NCI-H2081 treated with DMSO at 0.1 percent for 48 hours (cell line): ENCODE measurements at places on chromosomes 5 and 9.

- DNase-seq: no peak
Observed at GRCh38 chr5:13143630-13144029, 800.9 kb downstream of the DNAH5 start.

DNA sequence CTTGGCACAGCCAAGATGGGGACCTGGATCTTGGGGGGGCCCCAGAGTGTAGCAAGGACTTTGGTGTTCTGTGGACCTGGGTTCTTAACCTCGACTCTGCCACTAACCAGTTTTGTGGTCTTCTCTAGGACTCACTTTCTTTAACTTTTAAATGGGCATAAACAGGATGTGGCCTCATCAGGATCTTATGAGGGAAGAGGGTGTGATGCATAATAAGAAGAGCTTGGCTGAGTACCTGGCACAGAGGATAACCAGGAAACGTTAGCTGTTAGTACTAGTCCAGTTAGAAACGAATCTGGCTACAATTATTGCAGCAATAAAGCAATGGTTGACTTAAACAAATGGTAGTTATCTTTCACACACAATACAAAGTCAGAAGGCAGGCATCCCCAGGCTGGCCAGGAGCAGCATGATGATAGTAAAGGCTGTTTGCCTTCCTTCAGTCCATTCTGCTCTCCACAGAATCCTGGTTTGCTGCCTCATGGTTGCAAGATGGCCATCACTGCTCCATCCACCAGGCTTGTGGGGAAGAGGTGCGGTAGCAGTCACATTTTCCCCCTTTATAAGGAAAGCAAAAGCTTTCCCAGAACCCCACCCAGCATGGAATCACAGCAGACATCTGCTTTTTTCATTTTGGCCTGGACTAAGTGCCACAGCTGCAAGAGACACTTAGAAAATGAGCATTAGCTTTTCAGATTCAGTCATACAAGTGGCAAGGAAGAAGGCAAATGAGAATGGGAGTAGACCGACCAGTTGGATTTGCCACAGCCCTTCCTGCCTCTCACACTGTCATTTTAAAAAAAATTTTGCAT, 225.0 kb downstream of the AOPEP start:
- DNase-seq: no peak

DNA sequence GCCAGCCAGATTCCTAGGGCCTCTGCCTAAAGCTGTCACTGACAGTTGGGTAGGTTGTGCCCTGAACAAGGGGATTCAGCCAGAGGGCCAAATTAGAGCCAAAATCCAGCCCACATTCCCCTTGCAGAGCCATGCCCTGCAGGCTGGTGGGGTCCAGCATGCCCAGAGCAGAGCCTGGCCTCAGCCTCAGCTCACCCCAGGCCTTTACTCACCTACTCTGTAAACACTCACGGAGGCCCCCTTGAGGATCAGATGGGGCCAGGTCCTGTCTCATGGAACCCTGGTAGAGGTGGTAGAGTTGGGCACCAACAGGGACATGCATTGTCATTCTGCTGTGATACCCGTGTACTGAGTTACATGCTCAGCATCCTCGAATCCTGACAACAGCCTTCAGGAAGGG, 74.9 kb downstream of the LMX1B start:
- DNase-seq: no peak

DNA sequence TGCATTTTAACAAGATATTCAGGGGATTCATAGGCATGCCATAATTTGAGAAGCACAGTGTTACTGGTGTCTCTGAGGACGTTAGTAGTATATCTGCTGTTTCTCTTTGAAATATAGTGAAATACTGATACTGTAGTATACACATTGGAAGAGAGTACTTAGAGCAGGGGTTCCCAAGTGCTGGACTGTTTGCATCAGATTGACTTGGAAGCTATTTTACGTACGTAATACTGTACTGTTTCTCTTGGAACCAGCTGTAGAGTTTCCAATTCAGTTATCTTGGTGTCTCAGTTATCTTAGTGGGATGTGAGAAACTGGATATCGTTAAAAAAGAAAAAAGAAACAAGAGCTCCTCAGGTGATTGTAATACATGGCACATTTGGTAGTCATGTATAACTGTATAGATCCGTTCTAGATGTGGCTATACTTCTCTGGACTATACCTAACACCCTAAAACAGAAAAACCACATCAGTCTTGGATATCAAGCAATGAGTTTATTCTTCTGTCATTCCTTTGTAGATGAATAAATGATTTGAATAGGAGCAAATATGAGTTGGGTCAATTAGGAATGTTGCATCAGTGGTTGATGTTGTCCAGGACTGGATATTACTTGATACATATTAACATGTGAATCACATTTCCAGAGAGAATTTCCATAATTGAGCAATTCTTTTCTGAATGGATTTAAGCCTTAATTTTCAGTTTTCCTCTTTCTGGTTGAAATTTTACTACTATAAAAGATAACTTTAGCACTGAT, 33.4 kb downstream of the PRRC1 start:
- DNase-seq: no peak

DNA sequence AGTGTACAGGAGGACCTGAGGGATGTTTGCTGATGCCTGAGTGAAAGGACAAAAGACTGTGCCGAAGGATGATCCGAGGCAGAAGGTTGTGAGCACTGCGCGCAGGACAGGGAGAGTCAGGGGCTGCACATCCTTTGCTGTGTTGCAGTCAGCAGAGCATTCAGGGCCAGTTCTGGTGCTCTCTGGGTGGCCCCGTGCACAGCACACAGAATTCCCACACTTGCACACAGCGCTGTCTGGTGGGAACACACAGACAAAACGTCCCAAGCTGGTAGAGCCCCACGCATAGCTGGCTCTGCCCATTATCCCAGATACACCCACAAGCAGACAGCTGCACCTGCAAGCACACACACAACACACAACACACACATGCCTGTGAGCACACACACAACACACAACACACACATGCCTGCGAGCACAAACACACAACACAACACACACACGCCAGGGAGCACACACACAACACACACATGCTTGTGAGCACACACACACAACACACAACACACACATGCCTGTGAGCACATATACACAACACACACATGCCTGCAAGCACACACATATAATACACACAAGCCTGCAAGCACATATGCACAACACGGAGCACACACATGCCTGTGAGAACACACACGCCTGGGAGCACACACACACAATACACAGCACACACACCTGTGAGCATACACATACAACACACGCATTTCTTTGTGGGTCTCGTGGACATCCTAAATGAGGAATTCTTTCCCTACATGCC, 74.4 kb downstream of the FGF18 start:
- no peak for DNase-seq

DNA sequence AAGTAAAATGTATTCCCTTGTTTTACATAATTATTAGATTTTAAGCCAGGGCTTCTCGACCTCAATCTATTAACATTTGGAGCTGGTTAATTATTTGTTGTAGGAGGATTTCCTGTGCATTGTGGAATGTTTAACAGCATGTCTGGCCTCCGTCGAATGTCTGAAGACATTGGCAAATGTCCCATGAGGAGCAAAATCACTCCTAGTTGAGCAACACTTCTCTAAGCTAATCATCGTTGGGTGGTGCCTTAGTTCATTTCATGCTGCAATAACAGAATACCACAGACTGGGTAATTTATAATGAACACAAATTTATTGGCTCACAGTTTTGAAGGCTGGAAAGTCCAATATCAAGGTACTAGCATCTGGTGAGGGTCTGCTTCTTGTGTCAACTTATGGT, 13.4 kb upstream of the VPS13A start:
- DNase-seq: no peak

DNA sequence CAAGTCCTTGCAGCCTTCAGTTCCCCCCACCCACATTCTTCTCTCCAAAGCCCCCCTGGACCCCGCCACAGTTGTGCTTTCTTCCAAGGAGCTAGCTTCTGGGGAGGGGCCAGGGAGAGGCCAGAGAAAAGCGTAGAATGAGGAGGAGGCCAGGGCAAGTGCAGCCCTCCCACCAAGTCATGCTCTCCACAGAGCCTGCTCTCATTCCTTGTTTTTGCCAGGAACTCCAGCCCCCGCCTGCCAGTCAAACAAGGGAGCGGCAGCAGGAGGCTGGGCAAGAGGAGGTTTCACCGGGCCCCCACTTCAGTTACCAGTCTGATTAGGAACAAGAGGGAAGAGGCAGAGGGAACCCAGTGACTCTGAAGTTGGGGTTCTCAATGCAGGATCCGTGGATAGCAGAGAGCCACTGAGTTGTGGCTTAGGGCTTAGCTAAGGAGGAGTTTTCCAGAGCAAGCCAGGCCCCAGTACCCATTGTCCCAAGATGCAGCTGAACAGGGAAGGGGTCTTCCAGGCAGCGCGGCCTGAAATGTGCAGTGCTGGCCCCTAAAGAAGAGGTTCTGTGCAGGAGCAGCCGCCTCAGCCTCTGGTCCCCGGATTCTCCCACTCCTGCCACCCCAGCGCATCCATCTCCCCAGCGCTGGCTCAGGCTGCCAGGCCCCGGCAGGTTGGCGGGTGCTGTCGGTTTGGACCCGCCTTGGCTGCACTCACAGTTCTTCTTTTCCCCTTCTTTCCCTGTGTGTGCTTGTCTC, 120.6 kb downstream of the DAB2IP start:
- DNase-seq: no peak

GRCh38 chr9:16671591-16672137, 198.8 kb downstream of the BNC2 start:
- DNase-seq: no peak

DNA sequence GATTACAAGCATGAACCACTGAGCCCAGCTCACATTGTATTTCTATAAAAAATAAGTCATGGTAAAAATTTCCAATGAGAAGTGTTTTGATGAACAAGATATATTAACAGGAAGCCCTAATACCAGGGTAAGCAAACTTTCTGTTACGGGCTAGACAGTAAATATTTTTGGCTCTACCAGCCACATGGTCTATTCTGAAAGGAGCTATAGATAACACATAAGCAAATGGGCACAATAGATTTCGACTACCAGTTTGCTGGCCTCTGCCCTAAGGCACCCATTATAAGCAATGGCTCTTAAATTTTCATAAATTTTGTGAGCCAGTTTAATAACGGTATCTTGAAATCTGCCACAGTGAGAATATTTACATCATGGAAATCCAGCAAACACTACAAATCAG, 8.1 kb downstream of the UBQLN1 start:
- DNase-seq: no peak

- DNase-seq: no peak
Observed at GRCh38 chr9:73565833-73566465, 414.3 kb downstream of the ANXA1 start.

- DNase-seq: no peak
Observed at GRCh38 chr5:174362514-174362913, 317.0 kb downstream of the NSG2 start.

- DNase-seq: no peak
Observed at GRCh38 chr9:137266162-137266527, 11.0 kb downstream of the NELFB start.

- DNase-seq: no peak
Observed at GRCh38 chr9:116282597-116282996, 129.0 kb downstream of the PAPPA start.

- DNase-seq: no peak
Observed at GRCh38 chr9:71353720-71354119, 232.3 kb upstream of the TRPM3 start.

GRCh38 chr5:142239394-142240159, 85.2 kb downstream of the SPRY4 start:
- DNase-seq: no peak

DNA sequence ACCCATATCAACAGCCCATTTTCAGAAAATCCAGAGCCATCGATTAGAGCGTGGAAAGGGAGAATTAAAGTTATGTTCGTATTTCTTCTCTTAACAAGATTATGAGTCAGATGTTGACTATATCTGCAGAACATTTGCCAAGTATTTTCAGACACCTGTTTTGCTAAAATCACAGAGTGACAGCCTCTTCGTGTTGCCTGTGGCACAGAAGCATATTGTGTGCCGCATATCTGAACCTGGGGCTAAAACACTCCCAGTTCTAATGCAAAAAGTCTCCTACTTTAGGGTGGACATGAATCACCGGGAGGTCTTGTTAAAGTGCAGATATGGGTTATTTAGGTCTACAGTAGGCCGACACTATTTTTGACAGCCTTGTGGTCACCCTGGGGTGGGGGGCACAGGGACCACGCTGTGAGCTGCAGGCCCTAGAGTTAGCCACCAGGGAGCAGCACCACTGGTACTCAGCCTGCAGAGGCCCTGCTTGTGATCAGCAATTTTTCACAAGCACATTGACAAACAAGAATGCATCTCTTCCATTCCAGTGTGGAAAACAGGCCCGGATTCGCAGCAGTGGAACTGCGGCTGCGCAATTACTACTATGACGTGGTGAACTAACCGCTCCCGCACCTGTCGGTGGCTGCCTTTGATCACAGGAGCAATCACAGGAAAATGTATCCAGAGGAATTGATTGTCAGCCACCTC, 93.5 kb downstream of the SYK start:
- no peak for DNase-seq
